Activated B cell treated with CpG ODN at 0.5 μM for 24 hours (primary cell): ENCODE measurements at places on chromosomes 7 and 10.

- no peak for DNase-seq
Measured at GRCh38 chr7:36473454-36474282, 84.0 kb downstream of the ANLN start.

DNA sequence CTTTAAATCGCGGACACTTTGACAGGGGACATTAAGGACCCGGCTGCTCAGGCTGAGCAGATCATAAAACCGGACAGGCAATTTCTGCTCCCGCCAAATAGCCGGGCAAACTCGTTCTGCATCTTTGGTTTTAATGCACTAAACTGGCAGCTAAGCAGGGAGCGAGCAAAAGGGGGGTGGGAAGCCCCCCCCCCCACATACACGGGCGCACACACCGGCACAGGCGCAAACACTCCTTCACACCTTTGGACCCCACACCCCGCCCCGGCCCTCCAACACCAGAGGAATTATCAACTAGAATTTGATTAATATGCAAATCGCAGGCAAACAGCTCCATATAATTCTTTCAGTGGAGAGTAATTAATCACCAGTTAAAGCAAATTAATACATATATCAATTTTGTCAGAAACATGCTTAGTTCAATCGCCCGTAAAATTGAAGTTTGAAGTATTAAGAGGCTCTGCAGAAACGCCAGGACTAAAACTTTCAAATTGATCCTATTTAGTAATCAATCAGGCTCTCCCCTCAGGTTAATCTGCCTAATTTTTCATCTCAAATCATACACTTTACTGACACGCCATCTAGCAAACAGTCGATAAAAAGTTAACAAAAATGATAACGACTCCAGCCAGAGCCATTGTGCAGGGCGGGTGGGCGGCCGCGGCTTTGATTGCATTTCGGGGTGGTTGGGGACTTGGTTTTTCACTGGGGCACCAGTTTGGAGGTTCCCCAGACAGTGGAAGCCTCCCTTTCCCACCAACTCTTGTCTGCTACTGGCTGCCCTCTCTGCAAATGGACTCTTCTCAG, 9.9 kb downstream of the LBX1 start:
- DNase-seq = no peak

DNA sequence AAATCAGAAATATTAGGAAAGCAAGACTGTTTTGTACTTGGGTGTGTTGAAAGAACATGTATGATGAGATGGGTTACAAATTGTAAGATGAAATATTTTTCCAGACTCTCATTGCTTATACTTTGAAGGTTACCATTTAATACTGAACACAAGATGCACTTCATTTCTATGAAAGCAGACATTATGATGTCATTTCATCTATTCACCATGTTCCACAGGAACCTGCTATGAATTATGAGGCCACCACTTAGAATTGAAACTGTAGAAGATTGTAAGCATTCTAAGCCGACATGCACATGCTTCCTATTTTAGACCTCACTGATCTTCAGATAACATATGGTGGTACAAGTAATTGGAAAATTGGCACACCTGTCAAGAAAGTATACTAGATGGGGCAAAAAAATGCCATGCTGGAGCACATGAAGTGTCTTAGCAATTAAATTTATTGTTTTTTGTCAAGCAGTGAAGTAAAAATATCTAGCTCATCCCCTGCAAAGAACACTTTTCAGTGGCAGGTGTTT, 195.0 kb downstream of the PHF14 start:
- no peak for DNase-seq

DNA sequence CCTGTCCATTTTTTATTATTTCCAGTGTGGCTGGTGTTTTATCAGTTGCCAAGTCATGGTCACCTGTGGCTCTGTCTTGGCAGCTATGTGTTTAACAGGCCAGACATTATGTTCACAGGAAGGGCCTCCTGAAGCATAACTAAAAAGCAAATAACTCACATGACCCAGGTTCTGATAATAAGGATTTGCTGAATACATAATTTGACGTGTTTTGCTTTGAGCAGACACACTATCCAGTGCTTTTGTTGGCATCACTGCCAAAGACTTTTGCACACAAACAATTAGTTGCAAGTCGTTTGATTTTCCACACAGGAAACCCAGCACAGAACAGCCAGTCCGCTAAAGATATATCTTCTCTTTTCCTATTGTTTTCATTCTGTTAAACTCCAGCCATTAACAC, 173.6 kb downstream of the ARL4A start:
- no peak for DNase-seq

DNA sequence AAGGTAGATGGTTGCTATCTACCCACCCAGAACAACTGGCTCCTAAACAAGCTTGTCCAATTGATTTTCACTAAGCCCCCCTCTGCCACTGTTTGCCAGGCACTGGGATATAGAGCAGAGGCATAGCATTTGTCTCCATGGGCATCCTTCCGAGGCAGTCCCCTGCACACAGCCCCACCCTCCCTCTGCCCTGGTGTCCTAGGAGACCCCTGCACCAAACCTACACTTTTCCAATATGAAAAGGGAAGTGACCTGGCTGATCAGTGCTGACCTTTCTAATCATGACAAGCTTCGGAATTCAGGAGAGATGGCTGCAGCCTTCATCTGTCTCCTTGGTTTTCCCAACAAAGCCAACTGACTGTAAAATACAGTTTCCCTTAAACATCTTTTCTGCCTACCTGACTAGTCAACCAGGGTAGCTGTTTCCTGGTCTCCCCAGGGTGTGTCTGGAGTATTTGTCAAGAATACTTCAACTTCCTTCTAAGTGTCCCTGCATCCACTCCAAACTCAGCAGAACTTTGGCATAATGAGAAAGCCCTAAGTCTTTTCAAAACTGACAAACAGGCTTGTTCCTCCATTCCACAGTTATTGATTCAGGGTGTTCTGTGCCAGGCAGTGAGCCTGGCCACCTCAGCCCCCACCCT, 7.6 kb upstream of the SLC18A3 start:
- no peak for DNase-seq

DNA sequence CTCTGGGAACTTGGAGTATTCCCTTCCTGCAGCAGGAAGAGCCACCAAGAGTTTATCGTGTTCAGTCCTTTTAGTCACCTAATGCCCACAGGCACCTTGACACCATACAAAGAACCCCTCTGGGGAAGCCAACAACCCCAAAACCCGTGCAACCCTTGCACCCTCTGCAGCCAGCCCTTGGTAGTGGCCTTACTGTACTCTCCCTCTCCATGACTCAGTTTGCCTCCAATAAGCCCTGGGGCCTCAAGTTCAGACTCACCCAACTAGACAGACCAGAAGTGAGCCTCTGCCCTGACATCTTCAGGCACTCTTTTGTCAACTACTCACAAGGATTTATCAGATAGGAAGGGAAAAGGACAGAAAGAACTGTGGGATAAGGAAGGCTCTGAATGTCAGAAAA, 30.9 kb downstream of the KCNMA1 start:
- no peak for DNase-seq

DNA sequence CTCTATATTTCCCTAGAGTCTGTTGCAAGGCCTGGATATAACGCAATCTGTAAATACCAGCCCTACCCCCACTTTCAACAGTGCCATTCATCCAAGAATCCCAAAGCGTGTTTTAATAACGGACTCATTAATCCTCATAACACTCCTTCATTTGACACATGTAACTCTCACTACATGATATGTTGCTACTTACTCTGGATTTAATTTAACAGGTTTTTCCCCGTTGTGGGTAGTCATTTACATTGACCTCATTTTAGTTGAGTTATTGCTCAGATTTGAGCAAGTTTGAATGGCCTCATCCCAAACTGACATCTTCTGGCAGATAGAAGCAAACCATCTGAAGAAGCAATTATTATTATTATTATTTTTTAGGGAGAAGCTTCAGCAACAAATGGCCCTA, 125.4 kb upstream of the NPVF start:
- DNase-seq = no peak

GRCh38 chr7:73960548-73960947, 67.4 kb upstream of the ELN start:
- no peak for DNase-seq

DNA sequence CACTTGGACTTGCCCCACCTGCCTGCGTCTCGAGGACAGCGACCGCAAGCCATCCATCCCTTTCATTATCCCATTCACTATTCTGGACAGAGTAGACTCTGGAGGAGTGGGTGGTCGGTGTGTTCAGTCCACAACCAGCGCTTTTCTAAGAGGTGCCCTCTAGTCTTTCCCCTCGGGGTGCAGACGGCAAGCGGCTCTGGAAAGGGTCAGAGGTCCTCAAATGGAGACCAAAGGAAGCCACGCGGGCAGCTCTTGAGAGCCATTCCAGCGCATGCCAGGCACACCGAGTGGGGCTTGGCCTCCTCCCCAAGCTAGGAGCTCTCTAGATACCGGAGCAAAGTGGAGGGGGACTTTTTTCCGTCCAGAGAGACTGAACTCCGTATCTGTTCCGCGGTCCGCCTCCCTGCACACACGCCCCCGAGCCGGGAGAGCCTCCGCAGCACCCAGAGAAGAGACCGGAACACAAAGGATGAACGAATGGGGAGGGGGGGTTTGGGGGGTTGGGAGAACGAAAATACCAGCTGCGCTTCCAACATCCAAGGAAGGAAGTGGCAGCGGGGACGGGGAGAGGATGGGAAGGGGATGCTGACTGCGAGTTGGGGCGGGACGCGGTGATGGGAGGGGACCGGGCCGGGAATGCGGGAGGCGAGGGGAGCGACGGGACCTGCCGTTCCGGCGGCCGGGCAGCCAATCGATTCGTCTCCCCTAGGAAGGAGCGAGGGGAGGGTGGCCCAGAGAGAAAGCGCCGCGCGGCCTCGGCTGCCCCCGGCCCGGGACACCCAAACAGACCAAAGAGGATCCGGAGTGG, 515 bp downstream of the GSDME start:
- no peak for DNase-seq

DNA sequence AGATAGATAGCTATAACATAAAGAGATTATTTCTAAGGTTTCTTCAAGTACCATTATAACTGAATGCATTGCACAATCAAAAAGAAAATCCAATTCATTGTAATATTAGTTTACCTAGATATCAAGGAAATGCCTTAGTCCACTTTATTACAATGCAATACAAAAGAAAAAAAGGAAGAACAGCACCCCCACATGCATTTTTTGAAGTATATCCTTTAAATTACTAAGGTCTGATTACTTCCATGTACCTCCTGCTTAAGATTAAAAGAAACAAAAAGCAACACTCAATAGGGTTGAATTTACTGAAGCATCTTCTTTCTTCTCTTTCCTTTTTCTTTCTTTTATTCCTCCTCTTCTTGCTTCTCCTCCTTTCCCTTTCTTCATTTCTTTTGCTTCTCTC, 973.8 kb upstream of the LRRTM3 start:
- no peak for DNase-seq

GRCh38 chr10:69087590-69088470, at the start of gene SRGN:
SRGN (plus strand) TSS chr10:69088103; CDS start chr10:69088158, 55 bp downstream.
- peak; percentile 26 for DNase-seq

DNA sequence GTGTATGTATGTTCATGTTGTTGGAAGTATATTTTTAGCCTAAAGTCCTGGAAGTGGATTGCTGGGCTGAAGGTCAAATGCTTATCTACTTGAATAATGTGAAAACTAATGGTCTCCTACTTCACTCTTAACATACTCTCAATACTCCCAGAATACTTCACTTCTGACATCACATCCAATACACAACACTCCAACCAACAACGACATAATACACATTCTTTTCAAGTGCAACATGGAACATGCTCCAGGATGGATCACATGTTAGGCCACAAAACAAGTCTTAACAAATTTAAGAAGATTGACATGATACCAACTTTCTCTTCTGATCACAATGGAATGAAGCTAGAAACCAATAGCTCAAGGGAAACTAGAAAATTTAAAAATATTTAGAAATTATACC, 126.9 kb upstream of the ADCY1 start:
- no peak for DNase-seq

GRCh38 chr10:80444646-80445319, 9.3 kb upstream of the TSPAN14 start:
- DNase-seq = no peak

DNA sequence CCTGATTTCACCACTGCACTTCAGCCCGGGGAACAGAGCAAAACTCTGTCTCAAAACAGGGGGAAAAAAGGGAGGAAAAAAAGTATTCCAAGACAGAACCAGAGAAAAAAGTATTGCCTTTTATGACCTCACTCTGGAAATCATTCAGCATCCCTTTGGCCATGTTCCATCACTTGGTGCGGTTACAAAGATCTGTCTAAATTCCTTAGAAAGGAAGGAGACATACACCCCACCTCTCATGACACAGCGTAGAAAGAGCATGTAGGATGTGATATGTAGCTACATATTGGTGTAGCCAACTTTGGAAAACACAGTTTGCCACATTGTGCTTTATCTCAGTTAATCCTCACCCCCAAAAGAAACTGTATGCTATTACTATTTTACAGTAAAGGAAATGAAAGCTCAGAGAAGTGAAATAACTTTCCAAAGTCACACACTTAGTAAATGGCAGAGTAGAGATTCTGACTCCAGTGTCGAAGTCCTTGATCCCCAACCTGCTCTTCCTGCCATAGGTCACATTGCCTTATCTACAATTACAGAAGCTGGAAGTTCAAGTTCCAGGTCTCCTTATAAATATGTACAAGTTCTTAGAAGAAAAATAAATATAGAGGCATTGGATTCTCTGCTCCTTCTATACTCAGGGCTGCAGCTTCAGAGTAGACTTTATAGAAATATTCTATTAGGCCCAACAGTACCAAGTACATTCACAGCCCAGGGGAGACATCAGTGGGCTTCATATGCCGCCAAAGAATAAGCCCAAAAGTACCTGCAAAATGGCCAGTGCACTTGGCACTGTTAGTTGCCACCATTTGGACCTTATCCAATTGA, 91.6 kb upstream of the KMT2E start:
- no peak for DNase-seq

- no peak for DNase-seq
Measured at GRCh38 chr7:121280656-121281055, 48.1 kb upstream of the WNT16 start.

- no peak for DNase-seq
Measured at GRCh38 chr7:141704112-141704511, 2.1 kb upstream of the DENND11 start.

- DNase-seq = no peak
Measured at GRCh38 chr7:104366390-104366789, 38.0 kb downstream of the LHFPL3 start.

DNA sequence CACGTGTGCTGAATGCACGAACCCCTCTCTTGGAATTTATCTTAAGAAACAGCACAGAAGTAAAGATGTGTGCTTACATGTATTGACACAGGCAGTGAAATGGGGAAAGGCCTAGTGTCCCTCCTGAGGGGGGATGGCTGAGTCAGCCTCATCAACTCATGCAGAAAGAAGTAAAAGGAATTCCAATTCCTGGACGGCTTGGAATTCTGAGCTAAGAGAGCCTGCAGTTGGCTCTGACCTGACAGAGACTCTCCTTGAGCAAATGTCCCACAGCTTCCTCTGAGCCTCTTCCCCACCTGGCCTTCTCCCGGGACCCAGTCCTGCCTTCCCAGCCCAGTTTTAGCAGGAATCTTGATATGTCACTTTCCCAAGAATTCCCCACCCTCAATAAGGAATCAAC, 542.4 kb upstream of the ADARB2 start:
- DNase-seq = no peak
